ENCODE measurements at places on chromosomes 12 and 14.

DNA sequence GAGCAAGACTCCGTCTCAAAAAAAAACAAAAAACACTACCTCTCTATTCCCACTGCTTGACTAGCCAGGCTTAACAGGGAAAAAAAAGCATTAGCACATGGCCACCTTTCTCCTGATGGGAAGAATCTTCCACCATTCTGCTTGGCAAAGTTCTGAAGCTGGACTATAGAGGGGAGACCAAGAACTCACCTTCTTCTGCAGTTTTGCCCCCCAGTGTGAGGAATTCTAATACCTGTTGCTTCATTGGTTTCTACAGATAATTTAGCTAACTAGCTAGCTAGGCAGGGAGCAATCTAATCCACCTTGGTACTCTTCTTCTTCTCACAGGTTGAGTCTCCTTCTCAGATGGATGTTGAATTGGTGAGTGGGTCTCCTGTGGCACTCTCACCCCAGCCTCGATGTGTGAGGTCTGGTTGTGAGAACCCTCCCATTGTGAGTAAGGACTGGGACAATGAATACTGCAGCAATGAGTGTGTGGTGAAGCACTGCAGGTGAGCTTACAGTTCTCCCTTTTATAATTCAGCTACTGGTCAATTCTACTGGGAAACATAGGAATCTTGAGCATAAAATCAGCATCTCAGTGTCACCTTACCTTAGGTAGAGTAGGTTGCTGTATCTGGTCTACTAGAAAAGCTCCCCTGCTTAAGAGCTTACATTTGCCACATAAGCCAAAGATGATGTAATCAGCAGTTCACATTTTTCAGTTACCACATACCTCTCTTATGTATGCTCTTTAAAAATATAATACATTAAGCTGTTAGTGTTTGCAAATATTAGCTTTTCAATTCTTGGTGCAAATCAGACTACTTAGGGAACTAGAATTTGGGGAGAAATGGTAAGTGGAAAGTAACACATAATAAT, 16.0 kb downstream of the METTL3 start:
- DNase-seq = no peak

DNA sequence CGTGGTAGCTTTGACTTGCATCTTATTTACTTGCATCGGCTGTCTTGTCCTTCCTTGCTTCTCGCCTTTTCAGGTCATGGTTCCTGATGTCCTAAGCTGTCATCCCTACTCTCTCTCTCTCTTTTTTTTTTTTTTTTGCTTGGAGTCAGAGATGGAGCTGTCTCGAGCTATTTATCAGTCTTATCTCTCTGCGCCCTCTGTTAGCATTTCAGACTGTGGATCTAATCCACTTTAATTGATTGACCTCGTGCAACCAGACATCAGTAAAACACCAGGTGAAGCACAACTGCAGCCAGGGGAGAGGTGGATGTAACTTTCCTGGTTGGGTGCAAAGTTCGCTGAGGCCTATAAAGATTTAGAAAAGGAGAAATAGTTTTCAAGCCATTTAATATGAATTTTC, 554.8 kb downstream of the DIO2 start:
- DNase-seq = no peak

DNA sequence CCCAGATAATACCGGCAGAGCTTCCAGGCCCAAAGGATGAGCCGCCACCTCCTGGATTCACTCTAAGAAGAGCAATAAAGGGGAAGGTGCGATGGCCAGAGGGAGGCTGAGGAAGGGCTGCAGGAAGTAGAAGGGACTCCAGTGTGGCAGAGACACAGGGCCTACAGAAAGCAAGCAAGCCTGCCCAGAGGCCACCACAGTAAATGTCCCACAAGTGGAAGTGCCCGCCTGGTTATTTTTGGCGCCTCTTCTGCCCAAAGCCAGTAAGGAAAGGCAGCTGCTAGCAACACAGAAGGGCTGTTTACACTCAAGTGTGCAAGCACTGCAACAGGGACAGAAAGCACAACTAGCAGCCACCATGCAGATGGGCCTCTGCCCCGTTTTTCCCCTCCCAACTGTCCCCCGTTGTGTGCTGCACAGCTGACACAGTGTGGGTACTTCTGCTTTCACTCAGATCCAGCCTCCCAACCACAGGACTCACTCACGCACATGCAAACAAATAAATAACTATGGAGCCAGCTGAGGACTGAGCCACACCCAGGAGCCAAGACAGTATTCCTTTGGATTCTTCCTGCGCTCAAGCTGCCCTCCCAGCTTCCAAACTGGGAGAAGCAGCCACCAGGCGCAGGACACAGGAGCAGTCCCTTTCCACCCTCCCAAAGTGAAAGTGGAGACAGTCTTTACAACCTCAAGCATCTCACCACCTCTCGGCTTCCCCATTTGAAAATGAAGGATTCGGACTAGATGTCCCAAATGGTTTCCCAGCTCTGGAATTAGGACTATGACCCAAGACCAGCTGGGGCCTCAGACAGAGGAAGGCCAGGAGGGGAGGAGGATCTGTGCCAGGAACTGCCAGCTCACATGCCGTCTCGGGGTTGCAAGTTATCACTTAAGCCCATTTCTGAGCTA, 40.0 kb upstream of the PNMA1 start:
- no peak for DNase-seq

DNA sequence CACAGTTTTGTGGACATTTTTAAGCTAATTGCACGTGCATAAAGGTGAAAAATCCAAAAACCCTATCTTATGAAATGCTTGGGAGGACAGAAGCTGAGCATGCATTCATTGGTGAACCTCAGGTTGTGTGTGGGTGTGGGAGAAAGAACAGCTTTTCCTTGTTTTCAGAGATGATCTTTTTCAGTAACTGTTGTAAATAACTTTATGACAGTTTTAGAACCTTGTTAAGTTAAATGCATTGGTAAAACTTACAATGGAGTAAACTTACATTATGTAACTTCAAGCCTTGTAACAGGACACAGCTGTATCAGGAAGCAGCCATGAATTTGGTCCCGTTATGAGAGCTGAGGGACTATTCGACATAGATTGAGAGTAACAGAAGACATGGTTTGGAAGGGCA, 587.4 kb downstream of the GALC start:
- DNase-seq = no peak
